ENCODE measurements at places on chromosomes 3 and 15.

GRCh38 chr15:62649793-62650420 is 392.6 kb upstream of the TPM1 start:
- no peaks in the 10 kb centered on the region for H3K36me3 ChIP-seq
- DNase-seq: no peak
- no peak overlapping the region for H3K27ac ChIP-seq
- H3K4me3 ChIP-seq: no peak overlapping the region
- H3K4me1 ChIP-seq: no peaks in the 10 kb centered on the region

DNA sequence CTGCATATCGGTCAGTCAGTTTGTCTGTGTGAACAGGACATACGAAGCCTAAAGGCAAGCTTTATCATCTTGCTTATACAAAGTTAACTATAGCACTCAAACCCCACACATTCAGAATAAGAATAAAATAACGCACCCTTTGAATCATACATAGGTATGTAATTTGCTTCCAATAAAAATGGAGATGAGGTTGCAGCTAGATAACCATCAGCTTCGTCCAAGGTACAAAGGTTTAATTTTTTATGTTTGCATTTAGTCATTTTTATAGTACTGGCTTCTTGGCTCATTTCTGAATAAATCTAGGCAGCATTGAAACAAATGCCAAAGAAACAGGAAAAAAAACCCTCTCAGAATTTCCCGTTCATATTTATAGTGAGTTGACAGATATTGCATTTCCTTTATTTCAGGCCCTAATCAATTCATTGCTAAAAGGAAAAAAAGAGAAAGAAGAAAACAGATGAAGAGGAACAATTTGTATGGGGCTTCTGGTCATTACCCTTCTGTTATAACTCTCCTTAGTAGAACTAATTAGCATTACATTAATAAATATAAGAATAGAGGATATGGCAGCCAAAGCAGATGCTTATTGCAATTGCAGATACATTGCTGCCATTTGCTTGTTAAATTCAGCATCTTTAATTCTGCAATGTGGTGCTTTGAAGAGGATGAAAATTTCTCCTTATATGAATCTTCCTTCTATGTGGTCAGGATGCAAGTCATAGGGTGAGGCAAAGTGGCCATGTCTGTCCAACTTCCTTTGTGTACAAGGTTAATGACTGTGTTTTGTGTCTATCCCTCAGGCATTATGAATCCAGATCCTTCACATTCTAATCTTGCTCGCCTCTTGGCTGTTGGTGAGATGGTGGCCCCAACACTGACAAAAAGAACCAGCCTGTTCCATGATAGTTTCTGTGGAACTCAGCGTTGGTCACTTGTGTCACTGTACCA is 550.0 kb downstream of the AGBL1 start:
- H3K27me3 ChIP-seq: peaks cover 3% of the 10 kb centered on the region
- peaks cover 1% of the 10 kb centered on the region for H3K4me1 ChIP-seq
- no peak overlapping the region for H3K27ac ChIP-seq
- H3K36me3 ChIP-seq: no peaks in the 10 kb centered on the region
- DNase-seq: no peak
- H3K4me3 ChIP-seq: no peak overlapping the region

- H3K36me3 ChIP-seq: no peaks in the 10 kb centered on the region
- H3K4me1 ChIP-seq: no peaks in the 10 kb centered on the region
- no peak for DNase-seq
Measured at GRCh38 chr3:126715432-126715831, 11.4 kb downstream of the CHCHD6 start.

GRCh38 chr3:180911876-180912303 is 580 bp upstream of the FXR1 start:
- H3K4me3 ChIP-seq: peak overlapping the region; percentile 94
- H3K27me3 ChIP-seq: no peaks in the 10 kb centered on the region
- H3K27ac ChIP-seq: peak overlapping the region; percentile 93
- no peak for DNase-seq
- peaks cover 13% of the 10 kb centered on the region for H3K36me3 ChIP-seq

- peaks cover 40% of the 10 kb centered on the region for H3K4me1 ChIP-seq
- H3K27me3 ChIP-seq: no peaks in the 10 kb centered on the region
- peaks cover 74% of the 10 kb centered on the region for H3K36me3 ChIP-seq
- no peak overlapping the region for H3K4me3 ChIP-seq
- DNase-seq: no peak
Measured at GRCh38 chr3:71109241-71109976, 474.1 kb downstream of the FOXP1 start.

DNA sequence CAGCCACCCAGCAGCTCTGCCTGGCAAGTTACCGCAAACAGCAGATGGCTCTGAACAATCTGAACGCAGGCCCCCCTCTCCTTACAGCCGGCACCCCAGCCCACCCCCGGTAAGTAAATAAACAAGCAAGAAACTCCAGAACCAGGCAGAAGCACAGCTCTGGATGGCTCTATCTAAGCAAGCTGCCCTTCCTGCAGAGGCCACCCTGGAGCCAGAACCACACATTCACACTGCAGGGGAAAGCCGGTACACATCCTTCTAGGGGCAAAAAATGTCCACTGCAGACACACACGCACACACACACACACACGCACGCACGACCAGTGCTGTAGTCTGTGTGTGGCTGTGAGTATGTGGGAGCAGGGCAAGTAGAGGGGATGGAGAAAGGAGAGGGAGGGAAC is 63.9 kb downstream of the ADCY5 start:
- peaks cover 25% of the 10 kb centered on the region for H3K27me3 ChIP-seq
- no peak overlapping the region for H3K4me3 ChIP-seq
- H3K36me3 ChIP-seq: no peaks in the 10 kb centered on the region
- H3K27ac ChIP-seq: no peak overlapping the region

DNA sequence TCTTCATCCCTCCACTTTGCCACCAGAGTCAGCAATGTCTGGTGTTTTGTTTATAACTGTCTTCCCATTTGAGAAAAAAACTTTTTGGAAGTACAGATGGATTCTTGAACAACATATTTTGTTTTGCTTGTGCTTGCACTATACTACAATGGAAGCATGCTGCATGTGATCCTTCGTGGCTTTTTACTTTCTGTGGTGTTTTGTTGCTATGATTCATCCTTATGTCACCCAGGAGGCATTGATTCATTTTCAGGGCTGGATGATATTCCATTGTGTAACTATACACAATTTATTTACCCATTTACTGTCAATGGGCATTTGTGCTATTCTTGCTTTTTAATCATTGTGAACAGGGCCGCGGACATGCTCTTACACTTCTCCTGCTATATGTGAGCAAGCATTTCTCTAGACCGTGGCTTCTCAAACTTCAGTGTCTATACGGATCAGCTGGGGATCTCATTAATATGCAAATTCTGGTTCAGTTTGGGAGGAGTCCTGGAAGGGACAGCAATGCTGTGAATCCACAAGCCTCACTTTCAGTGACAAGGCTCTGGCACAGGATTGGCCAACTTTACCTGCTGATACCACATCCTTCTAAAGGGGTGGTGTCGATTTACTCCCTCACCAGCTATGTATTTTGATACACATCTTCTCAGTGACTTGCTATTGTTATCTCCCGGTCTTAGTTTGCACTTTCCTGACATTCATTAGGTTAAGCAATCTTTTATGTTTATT is 65.9 kb downstream of the POLR2M start:
- no peak overlapping the region for H3K27ac ChIP-seq
- peaks cover 53% of the 10 kb centered on the region for H3K4me1 ChIP-seq
- H3K27me3 ChIP-seq: peaks cover 3% of the 10 kb centered on the region

DNA sequence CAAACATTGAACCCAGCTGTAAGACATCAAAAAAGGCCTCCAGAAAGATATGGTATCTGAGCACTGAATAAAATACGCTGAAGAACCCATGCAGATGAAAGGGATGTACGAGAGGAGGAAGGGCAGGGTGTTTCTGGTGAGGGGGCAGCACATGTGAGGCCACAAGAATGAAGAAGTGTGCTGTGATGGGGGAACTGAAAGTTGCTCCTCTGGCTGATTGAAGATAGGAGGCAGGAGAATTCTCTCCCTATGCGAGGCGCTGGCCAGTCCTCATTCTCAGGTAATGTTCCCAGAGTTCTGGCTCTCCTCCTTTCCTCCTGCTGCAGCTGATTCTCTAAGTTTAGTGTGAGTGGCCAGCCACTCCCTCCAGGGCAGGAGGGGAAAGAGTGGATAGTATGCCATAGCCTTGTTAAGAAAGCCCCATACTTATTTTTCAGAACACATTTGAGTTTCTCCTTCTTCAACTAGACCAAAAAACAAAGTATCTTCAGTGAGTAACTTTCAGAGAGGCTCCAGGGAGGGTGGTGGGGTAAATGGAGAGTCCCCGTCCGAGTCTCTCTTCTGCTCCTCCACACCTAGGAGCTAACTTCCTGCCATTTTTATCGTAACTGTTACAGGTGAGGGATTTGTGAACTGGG is 26.9 kb upstream of the MYO1E start:
- H3K4me3 ChIP-seq: no peak overlapping the region
- DNase-seq: no peak
- H3K27ac ChIP-seq: no peak overlapping the region
- no peaks in the 10 kb centered on the region for H3K36me3 ChIP-seq
- H3K27me3 ChIP-seq: peaks cover 39% of the 10 kb centered on the region

DNA sequence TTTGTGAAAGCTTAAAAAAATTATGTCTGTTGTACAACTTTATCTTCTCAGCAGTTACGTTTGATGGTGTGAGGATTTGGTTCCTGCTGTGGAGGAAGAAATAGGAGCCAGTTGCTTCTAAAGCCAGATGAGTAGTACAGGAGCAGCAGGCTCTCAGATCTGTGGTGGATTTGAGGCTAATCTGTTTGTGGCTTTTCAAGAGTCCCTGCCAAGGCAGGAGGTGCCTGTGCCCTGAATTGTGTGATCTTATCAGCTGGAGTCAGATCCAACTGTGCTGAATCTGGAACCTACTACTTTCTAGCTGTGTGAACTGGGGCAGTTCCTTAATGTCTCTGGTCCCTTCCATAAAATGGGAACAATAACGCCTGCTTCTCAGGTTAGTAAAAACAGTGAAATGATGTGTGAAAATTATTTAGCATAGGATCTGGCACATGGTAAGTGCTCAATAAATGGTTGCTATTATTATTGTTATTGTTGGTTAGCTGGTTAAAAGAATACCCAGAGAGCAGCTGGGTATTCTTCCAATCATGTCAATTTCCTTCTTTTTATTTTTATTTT is 7.7 kb downstream of the CLDN11 start:
- peaks cover 17% of the 10 kb centered on the region for H3K4me1 ChIP-seq
- peaks cover 37% of the 10 kb centered on the region for H3K27me3 ChIP-seq
- no peak for DNase-seq
- no peaks in the 10 kb centered on the region for H3K36me3 ChIP-seq
- H3K27ac ChIP-seq: no peak overlapping the region
